ENCODE measurements at places on chromosomes 16 and 17.

GRCh38 chr17:8896641-8897635 is 29.5 kb upstream of the PIK3R6 start:
- DNase-seq, result no peak

DNA sequence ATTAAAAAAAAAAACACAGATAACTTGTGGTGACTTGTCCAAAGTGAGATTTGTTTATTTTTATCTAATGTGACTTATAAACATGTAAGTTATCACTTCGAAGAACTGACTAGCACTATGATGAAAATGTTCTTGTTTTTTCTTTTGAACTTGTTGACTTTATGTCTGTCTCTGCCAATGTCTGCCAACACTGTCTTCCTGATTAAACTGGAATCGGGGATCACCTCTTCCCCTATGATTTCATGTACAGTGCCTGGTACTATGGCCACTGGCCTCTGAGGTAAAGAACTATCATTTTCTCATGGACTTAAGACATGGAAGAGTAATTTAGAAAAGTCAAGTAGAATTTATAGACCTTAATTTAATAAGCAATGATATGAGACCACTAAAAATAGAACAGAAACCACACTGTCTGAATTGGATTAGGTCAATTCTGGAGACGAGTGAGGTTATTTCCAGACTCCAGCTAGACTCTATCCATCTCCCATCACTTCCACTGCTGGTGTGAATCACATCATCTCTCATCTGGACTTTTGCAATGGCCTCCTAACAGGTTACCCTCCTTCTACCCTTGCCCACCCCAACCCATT is 8.9 kb downstream of the C17orf78 start:
- DNase-seq, result no peak

- no peak for DNase-seq
These were observed 5.3 kb upstream of the WDR24 start for GRCh38 chr16:695355-696089.

GRCh38 chr17:7404737-7405349 is 946 bp upstream of the TMEM256 start:
- no peak for DNase-seq

- DNase-seq, result no peak
These were observed 57.2 kb upstream of the GSE1 start for GRCh38 chr16:85555719-85556455.

- DNase-seq, result no peak
These were observed 22.2 kb downstream of the MEAK7 start for GRCh38 chr16:84482001-84482891.

DNA sequence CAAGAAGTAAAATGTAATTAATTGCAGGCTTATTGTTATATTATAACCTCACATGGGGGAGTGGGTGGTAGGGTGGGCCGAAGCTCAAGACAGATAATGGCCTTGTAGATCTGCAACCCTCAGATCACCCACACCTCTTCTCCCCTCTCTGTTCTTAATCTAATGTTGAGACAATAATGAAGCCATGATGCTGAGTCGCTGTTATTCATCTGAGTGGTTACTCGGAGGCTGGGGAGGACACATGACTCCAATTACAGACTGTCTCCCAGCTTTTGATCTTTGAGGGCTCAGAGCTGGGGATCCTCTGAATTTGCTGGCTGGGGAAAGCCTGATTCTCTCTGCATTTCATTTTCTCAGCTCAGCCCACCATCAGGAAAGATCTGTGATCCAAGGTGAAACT is 275.3 kb downstream of the SHISA9 start:
- no peak for DNase-seq

DNA sequence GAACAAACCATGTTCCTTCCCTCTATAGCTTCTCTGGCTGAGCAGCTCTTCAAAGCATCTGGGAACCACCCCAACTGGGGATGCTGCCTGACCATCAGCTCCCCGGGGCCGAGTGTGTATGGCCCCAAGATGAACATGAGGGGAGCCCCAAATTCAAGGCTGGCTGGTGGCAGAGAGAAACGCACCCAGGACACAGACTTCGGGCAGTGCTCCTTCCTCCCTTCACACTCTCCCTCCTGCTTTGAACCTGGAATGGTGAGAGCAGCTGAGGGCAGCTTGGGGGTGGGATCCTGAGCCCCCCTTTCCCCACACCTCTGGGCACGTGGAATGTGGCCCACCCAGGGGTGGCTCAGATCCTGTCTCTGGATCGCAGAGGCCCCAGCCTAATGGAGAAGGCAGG is 17.2 kb downstream of the TLE7 start:
- no peak for DNase-seq

- no peak for DNase-seq
These were observed 202.2 kb upstream of the CHMP6 start for GRCh38 chr17:80789356-80789902.

DNA sequence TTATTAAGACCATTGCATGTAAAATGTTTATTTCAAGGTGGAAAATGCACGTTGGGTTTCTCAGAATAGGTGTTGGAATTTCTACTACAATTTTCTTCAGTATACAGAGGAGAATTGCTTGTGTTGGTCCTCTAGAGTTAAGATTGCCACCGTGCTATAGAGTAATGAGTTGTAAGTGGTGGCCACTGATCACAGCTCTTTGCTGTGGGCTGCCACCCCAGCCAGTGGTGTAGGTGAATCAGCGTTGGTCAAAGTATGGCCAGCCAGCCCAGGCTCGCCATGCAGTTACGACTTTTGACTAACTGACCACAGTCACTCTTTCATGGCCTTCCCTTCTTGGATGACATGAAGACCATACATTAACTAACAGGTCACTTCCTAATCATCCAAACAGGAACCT is 12.6 kb upstream of the PRKAR1A start:
- no peak for DNase-seq

DNA sequence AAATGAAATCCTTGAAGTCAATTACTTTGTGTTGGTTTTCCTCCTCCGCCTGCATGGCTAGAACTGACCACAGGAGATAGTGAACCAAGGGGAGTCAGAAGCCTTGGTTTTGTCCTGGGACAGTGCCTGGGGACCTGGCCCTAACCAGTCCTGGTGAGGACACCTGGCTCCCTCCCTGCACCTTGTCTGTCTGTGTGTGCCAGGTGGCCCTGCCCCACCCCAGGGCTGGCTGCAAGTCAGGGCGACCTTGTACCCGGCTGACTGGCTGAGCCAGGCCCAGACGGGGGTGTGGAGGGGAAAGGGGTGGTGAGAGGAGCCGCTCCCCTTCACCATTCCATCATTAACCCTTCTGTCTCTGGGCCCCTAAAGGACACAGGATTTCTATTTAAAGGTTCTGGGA is 3.4 kb downstream of the RAPGEFL1 start:
- DNase-seq, result no peak

GRCh38 chr17:17455173-17455572 is 21.6 kb upstream of the MED9 start:
- no peak for DNase-seq

DNA sequence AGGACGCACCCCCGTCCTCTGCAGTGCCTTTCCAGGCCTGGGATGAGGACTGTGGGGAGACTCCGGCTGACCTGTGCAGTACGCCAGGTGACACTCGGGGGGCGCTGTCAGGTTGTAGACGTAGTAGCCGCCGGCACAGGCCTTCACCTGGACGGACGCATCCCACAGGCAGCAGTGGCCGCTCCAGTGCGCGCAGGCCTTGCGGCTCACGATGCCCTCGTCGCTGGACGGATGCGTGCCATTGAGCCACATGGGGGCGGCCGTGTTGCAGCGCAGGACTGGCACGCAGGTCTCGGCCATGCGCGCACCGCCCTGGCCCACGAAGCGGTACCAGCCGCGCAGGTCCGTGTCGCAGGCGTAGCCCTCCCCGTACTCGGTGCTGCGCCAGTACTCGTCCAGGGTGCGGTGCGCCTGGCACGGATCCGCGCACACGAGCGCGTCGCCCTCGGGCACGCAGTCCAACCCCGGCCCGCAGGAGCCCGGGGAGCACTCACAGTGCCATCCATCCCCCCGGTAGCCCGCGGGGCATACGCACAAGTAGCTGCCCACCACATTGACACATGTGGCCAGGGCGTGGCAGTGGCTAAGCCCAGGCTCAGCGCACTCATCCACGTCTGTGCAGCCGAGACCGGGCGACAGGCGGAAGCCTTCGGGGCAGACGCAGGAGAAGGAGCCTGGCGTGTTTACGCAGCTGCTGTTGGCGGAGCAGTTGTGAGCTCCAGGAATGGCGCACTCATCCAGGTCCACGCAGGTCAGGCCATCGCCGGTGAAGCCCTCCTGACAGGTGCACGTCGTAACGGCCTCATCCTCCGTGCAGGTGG is 3.9 kb downstream of the UMOD start:
- DNase-seq, result no peak

GRCh38 chr17:57467226-57467625 is 210.9 kb downstream of the MSI2 start:
- no peak for DNase-seq

- peak; percentile 55 for DNase-seq
These were observed 748 bp upstream of the CMTM3 start for GRCh38 chr16:66603537-66604375.

GRCh38 chr16:68935008-68935407 is 91.7 kb downstream of the TANGO6 start:
- no peak for DNase-seq

- no peak for DNase-seq
These were observed 488 bp upstream of the NTN3 start for GRCh38 chr16:2470603-2471015.

DNA sequence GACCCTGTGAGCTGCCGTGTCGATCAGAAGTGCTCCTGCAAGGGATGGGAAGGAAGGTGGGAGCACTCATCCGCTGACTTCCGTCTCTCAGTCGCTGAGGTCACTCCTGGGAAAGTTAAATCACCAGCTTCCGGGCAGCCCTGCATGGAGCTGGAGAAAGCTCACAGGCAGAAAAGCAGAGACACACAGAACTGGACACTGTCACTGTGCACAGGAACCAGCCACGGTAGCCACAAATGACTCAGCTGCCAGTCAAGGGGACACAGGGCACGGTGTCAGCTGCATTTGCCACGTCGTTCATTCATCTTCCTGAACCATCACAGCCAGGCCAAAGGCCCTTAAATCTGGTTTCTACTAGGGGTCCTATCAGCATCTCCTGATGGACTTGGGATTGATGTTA is 226.4 kb upstream of the PSMD7 start:
- DNase-seq, result no peak

- DNase-seq, result no peak
These were observed 5.3 kb downstream of the MPO start for GRCh38 chr17:58275417-58275816.

DNA sequence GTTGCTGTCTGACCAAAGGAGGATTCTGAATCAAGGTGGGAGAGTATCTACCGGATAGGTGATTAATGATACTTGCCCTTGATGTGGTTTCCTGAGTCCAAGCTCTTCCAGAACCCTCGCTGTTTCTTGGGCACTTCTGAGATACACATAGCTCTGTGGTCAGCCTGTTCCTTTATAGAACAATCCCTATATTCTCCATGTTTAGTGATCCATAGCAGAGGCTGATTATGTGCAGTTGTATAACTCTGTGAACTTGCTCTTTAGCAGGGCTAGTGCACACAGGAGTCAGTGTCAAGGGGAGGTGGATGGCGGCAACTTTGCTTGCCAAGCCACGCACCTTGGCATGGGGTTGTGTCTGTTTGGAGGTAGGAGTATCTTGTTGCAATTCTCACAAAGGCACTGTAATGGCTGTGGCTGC is 36.1 kb downstream of the ARL4D start:
- DNase-seq, result no peak

DNA sequence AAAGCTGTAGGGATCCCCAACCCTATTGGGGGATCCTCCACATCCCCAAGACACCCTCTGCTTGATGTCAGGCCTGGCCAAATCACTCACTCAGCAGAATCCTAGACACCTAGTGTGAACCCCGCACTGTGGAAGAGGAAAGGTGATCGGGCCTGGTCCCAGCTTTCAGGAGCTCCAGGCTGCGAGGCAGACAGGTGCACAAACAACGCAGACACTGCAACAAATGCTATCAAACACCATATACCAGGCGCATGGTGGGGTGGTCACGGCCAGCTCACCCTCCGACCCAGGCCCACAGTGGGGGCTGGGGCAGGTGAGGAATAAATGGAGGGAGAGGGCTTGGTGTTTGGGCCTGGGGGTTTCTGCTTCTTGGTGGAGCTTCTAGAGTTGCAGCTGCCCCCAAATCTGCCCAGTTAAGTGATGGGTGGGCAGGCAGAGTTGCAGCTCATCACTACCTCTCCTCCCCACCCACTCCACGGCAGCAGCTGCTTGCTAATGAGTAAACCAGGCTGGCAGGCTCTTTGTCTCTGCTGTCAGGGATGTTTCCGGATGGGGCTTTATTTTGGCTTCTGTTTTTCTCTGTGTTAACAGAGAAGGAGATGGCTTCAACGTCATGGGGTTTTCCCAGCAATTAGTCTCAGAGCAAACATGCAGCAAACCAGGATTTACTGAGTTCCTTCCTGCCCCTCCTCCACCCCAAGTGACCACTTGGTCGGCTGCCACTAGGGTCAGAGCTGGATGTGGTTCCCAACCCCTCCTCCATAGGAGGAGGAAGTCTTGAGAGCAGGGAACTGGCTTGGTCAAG is 46.6 kb downstream of the PECAM1 start:
- no peak for DNase-seq

GRCh38 chr17:79457889-79458288 is 153.0 kb downstream of the RBFOX3 start:
- no peak for DNase-seq

GRCh38 chr16:3173892-3174617 is 13.9 kb upstream of the OR1F1 start:
- DNase-seq, result no peak

DNA sequence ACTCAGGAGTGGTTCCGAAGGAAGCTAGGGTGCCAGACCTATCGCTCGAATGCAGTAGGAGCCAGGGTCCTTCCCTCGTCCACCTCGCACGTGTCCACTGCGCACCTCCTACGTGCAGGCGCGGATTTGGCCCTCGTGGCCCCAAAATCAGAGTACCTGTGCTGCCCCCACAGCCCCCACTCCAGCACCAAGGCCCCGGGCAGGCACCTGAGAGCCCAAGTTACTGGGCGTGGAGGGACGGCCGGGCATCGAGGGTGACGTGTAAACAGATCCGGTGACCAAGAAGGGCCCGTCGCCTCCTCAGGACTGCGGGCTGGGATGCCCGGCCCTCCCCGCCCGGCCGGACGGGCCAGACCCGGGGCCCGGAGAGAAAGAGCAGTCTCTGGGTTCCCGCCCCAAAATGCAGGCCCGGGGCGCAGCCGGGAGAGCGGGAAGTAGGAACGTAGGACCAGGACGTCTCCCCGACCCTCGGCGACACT is 492 bp downstream of the SLC25A39 start:
- DNase-seq, result no peak

DNA sequence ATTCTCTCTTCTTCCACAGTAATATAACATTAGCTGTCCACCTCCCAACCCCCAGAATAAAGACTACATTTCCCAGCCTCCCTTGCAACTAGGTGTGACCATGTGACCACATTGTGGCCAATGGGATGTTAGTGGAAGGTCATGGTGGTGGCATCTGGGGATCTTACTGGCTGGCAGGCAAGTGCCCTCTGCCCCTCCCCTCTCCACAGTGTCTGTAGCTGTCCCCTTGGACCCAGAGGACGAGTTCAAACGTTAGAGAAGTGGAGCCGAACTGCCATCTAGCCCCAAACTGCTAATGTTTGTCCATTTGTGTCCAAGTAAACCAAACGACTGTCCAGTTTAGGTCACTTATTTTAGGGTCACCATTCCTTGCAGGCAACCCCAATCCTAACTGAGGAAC is 26.6 kb upstream of the KCNG4 start:
- DNase-seq, result no peak

Data from activated gamma-delta T cell treated with anti-CD3 and anti-CD28 coated beads, Interleukin-2, amount 50 U/mL, for 16 hours (primary cell).